Activated CD4-positive, CD25-positive, alpha-beta regulatory T cell treated with anti-CD3 and anti-CD28 coated beads, Interleukin-2, amount 50 U/mL, for 16 hours (primary cell): ENCODE measurements at places on chromosomes 2 and 18.

DNA sequence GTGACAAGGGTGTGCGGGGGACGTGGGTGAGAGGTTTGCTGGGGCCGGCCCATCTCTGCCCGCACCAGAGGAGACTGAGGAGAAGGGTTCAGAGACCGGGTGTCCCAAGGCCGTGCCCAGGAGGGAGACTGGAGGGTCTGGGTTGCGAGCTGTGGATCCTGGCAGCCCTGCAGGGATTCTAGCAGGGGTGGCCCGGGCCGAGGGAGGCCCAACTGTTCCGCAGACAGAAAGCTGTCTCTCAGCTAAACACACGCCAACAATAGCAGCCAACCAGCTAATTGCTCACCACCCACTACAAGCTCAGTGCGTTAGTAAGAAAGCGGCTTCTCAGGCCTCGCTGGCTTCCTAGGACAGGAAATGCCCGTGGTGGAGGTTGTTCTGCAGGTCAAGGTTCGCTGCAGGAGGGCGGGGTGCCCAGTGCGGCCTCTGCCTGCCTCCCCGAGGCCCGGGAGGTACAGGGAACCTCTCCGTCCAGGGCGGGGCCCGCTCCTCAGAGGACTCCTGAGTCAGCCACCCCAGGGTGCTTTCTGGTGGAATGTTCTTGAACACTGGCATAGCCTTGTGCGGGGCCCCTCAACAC is 282.0 kb upstream of the PXDN start:
- DNase-seq: no peak

DNA sequence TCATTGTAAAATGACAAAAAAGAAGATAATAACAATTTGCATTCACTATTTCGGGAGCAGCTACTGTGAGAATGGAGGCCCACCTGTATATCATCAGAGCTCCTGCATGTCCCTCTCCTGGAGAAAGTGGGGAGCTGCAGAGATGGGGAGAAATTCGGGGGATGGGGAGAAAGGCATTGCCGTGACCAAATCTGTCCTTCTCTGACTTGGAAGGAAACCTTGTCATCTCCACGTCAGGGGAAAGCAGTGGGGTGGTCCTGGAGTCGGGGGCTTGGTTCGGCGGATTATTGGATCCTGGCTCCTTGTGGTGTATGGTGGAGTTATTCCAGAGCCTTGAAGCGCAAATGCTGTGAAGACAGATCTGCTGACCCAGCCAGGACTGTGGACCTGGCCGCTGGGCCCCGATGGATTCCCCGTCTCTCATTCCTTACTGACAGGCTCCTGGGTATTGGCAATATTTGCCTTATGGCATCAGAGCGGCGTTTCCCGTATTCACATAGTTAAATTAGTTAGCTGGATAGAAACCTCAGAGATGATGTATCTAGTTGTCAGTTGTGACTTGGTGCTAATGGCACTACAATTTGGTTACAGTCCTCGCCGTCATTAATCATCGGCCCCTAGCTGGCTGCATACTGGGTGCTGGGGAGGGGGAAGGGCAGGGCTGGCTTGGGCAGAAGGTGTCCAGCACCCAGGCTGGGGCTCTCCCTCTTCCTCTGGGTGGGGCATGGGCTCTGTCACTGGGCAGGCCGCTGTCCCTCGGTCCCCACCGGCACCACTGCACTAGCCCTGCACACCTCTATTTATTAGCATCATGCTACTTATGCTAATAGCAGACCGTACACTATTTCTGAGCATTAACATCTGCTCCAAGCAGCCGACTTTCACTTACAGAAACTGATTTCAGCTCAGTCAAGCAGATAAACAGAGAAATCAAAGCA is 31.7 kb downstream of the CELF4 start:
- DNase-seq: no peak

DNA sequence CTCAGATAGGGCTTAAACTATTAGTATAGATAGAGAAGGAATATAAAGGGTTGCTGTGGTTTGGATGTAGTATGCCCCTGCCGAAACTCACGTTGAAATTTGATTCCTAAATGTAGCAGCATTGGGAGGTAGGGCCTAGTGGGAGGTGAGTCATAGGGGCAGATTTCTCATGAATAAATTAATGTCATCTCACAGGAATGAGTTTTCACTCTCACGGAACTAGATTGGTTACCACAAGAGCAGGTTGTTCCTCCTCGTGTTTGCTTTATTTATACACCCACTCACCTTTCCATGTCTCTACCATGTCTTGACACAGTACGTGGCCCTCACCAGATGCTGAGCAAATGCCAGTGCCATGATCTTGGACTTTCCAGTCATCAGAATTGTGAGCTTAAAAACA is 218.2 kb downstream of the RBM43 start:
- no peak for DNase-seq

GRCh38 chr2:3317277-3317685 is 60.3 kb downstream of the EIPR1 start:
- no peak for DNase-seq

DNA sequence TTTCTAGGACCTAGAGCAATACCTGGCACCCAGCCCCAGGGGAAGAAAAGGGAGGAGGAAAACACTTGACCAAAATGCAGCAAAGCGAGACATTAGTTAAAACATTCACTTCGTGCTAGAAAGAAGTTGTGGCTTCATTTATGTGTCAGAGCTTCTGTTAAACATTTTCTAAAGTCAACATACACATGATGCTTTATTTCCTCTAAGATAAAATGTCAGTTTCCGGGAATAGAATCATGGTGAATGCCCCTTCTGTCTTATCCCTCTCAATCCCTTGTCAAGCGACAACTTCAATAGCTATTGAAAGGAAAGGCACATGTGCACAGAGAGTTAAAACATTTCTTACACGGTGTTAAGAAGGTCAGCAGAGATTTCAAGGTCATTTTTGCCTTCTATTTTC is 404.6 kb upstream of the CWC22 start:
- DNase-seq: no peak

DNA sequence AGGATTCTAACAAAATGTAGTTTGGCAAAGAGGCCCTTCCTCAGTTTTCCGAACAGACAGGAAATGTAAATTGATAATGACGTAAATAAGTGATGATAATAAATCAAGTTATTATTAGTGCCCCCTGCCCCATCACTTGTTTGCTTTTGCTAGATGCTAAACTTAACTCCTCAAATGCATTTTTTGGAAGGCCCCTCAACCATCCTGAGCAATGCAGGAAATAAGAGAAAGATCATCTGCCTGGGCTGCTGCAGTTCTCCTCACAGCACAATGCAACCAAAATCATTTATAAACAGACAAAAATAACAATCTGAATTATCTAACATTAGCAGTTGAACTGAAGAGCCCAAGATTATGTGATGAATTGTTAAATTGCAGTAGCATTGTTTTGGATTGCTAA is 62.6 kb upstream of the PSMD14 start:
- DNase-seq: no peak

GRCh38 chr18:25075331-25075730 is 276.6 kb downstream of the ZNF521 start:
- no peak for DNase-seq

DNA sequence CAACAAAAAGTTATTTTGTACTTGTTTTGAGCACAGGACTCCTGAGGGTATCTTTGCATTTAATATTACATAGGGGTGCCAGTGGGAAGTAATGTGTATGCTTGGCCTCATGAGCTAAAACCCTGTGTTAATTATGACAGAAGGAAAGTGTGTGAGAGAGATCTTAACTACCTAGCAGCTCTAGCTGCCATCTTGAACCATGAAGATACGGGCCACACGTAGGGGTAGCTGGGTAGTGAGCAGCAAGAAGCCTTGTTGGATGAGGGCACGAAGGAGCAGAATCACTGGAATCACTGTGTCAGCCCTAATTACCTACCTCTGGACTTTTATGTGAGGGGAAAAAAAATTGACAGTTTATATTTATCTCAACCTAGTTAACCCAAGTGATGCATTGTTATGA is 15.4 kb upstream of the CASP10 start:
- no peak for DNase-seq

- DNase-seq: no peak
Measured at GRCh38 chr2:200613692-200614091, 27.9 kb downstream of the AOX1 start.

DNA sequence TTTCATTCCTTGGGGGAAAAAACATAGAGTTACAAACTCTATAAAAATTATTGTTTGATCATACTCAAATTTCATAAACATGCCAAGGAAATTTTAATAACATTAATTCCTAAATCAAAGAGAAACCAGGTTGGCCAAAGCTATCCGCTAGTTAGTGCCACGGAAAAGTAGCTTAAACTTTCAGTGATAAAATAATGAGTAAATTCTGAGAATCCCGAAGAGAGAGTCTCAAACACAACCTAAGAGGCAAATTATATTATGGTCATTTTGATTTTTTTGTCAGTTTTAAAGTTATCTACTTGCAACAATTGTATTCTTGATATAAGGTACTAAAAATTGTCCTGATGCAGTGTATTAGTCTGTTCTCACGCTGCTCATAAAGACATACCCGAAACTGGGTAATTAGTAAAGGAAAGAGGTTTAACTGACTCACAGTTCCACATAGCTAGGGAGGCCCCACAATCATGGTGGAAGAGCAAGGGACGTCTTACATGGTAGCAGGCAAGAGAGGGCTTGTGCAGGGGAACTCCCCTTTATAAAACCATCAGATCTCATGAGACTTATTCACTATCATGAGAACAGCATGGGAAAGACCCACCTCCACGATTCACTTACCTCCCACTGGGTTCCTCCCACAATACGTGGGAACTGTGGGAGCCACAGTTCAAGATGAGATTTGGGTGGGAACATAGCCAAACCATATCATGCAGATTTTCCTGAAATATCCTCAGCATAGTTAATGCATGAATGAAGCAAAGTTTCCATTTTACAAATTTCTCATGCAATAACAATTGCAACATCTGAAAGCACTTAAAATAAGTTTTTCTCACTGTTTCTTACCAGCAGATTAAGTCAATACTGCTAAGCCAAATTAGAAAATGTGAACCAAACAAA is 205.9 kb upstream of the STK17B start:
- no peak for DNase-seq

GRCh38 chr2:2742726-2743125 is 411.7 kb upstream of the MYT1L start:
- no peak for DNase-seq

- DNase-seq: no peak
Measured at GRCh38 chr2:110219496-110220189, 7.3 kb upstream of the MTLN start.

GRCh38 chr2:222448748-222449181 is 24.4 kb downstream of the SGPP2 start:
- no peak for DNase-seq

- DNase-seq: no peak
Measured at GRCh38 chr18:26685438-26686157, 137.2 kb upstream of the KCTD1 start.

GRCh38 chr2:18630941-18631340 is 41.6 kb upstream of the NT5C1B start:
- no peak for DNase-seq

GRCh38 chr2:71536226-71536671 is 82.9 kb downstream of the DYSF start:
- no peak for DNase-seq

GRCh38 chr2:21443494-21444105 is 319.8 kb downstream of the TDRD15 start:
- no peak for DNase-seq

- no peak for DNase-seq
Measured at GRCh38 chr2:159187106-159187505, 99.4 kb downstream of the WDSUB1 start.

DNA sequence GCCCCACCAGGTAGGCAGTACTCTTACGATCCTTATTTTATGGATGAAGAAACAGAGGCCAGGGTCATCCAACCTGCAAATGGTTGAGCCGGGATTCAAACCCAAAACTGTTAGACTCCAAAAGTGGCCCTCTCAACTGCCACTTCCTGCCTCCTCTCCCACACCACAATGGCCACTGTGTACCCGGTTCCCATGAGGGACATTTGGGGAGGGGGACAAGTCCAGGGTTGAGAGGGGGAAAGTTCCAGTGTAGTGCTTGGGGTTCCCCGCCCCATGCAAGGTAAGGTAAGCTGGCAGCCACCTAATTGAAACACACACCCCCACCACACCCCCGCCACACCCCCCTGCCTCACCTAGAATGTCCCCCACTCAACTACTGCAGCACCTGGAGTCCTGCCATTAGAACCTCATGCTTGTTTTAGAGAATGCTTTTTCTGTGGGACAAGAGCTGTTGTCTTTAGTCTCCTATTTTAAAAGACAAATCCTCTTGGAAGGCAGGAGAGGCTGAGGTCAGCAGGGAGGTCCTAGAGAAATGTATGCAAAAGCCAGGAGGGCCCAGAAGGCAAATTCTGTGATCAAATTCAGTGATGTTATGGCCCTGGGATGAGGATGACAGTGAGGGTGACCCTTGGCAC is 145.2 kb downstream of the ZFP36L2 start:
- no peak for DNase-seq

GRCh38 chr18:74590671-74591070 is 7.0 kb upstream of the ZNF407 start:
- DNase-seq: no peak

DNA sequence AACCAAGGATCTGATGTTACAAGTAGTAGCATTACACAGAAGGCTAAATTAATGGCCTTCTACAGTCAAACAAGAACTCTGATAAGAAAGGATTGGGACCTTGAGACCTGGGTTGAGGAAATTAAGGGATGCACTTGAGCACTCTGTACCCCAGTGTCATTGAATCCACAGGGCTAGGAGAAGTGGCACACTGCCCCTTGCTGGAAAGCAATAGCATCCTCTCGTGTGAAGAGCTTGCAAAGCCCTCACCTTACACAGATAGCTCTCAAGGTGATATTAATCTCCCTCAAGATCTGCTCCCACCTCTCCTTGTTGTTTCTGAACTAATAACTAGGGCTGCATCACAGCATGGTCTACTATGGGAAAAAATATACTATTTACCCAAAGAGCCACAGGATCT is 26.5 kb upstream of the CHST9 start:
- no peak for DNase-seq

DNA sequence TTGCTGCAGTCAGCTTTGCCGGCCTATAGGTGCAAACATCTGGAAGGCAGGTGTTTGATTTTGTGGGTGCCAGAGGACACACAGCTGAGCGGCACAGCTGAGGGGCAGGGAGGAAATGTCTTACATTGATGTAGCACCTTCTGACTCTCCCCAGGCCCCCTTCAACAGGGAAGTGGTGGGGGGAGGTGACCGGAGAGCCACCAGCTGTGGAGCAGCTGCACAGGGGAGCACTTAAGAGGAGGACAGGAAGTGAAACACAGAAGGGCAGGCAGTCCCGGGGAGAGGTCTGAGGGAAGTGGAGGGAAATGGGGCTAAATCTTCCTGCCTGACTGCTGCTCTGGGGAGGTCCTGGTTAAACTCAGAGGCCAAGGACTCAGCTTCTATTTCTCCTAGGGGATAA is 409.1 kb downstream of the TNS1 start:
- no peak for DNase-seq

GRCh38 chr2:72625366-72625765 is 200.5 kb downstream of the EXOC6B start:
- DNase-seq: no peak

- no peak for DNase-seq
Measured at GRCh38 chr18:11081009-11081532, 68.3 kb downstream of the PIEZO2 start.

- no peak for DNase-seq
Measured at GRCh38 chr2:38601463-38602135, 1.1 kb downstream of the HNRNPLL start.

GRCh38 chr18:60391571-60392226 is 19.1 kb upstream of the MC4R start:
- no peak for DNase-seq

- no peak for DNase-seq
Measured at GRCh38 chr18:36580874-36581750, 247.7 kb downstream of the TPGS2 start.
